ENCODE measurements at places on chromosomes 2 and 18.

- DNase-seq = no peak
Measured at GRCh38 chr2:7007488-7007845, 90.3 kb downstream of the RNF144A start.

DNA sequence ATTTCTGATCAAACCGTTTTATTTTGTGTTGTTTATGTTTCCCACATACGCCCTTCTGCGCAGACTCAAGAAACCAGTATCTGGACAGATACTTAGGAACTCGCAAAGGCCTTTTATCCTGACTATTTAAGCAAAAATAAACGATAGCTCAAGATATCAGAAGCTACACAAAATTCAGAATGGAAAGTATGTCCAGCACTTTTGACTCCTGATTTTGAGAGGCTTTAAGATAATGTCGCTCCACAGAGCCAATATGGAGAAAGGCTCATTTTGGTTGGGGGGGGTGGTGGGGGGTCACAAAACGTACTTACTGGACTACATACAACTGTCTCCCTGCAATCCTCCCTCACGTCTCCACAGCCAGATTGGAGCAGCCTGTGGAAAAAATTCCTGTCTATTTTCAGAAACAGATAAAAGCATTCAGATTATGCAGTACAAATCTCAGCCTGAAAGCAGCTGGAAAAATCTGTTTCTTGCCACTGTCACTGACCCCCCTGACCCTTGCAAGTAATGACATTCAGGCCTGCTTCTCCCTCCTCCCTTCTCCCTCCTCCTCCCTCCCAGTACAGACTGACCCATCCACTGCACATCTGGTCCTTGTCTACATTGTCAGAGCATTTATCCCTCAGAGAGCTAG lies 34.9 kb upstream of the LCLAT1 start:
- DNase-seq = no peak

GRCh38 chr2:203730883-203731282 lies 24.4 kb downstream of the CD28 start:
- DNase-seq = no peak

DNA sequence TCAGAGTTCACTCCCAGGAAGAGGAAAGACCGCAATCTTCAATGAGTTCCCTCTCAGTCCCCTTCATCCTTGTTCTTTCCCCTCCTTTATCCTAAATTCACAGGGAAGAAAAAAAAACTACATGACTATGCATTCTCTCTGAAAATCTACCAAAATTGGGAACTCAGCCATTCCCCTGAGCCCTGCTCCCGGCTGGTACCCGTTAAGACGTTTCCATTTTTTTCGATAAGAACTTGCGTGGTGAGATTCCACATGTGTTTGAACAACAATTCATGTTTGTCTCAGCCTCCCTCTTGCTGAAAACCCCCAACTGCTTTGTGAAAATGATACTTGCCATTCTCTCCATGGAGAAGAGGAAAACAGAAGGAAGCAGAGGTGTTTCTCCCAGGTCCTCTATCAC lies 318.7 kb upstream of the ID2 start:
- no peak for DNase-seq

- DNase-seq = no peak
Measured at GRCh38 chr2:82224301-82224940, 1919.9 kb upstream of the LRRTM1 start.

DNA sequence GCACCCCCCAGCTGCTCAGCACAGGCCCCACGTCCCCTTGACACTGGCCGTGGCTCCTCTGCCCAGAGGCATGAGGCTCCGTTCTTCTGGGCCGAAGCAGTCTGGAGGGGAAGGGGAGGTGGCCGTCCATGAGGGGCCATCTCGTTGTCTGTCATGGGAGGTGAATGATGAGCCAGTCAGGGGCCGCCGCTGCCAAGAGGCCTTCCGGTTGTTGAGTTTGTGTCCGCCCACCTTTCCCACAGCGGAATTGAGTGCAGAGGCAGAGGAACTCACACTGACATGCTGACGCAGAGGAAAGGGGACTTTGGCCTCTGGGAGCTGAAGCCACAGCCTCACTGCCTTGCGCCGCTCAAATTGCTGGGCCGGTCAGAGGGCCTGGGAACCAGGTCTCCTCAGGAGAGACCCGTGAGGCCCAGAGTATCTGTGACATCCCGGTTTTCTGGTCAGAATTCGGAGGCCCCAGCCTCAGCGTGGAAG lies 268.4 kb downstream of the ATAD2B start:
- DNase-seq = no peak

- no peak for DNase-seq
Measured at GRCh38 chr2:8176887-8177286, 505.0 kb upstream of the ID2 start.

DNA sequence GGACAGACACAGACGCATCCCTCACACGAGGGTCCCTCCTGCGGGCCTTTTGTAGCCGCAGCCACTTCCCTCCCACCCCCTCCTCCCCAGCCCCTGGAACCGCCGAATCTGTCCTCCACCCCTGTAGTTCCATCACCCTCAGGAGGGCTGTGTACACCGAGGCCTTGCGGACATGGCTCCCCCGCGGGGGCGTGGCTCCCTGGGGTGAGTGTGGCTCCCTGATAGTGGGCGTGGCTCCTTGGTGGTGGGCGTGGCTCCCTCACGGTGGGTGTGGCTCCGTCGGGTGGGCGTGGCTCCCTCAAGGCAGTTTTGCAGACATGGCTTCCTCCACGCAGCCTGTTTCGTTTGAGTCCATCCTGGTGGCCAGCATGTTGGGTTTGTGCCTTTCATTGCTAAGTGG lies 420.7 kb upstream of the SALL3 start:
- DNase-seq = no peak

- DNase-seq = no peak
Measured at GRCh38 chr2:104654811-104655210, 199.1 kb upstream of the POU3F3 start.

GRCh38 chr2:233706720-233707119 lies 6.0 kb upstream of the UGT1A5 start:
- DNase-seq = peak; percentile 58

- no peak for DNase-seq
Measured at GRCh38 chr2:231854616-231855125, 68.4 kb downstream of the COPS7B start.

DNA sequence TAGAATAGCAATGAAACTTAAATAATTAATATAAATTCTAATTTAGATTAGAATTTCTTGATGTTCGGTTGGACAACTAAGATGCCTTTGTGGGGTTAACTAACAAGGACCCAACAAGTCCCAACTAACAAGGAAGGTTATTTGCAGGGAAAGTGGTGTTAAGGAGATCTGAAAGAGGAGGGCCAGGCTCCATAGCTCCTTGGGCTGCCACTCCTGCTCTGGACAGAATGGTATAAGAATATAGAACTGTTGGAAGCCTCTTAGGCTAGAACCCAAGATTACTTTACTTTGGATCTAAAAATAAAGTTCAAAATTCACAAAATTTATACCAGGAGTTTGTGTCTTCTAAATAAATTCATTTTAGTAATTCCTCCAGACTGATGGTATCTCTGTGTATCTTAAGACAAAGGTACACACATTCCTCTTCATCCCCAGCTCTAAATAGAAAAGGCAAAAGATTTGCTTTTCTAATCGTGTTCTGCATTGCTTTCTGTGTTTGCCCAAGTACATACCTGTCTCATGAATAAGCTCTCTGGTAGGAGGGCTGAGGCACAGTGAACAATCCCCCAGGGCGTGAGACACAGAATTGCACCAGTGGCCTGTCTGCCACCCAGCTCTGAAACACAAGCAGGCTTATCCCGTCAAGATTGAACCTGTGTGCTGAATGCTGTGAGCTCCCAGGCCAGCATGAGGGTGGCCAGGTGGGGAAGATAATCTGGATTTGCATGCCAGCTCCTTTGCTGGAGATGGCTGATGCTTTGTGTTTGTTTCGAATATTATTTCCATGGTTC lies 176.0 kb downstream of the ACKR3 start:
- DNase-seq = peak; percentile 86

GRCh38 chr18:2111456-2111855 lies 459.8 kb downstream of the METTL4 start:
- DNase-seq = peak; percentile 72

- DNase-seq = no peak
Measured at GRCh38 chr2:234202601-234203000, 152.1 kb downstream of the SPP2 start.

DNA sequence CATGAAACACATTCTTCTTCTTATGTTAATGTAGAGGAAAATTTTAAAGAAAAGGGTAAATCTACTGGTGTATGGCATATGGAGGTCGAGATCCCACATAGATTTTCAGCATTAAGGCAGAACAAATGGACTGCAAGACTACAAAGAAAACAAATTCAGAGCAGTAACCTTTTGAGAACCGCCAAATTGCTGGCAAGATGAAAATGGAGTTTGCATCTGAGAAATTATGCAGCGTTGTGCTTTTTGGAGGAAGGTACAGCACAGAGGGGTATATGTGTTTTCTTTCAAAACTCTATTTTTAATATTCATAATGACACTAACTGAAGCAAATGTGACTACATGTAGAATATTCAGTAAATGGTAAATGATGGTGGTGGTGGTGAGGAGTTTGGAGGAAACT lies 59.0 kb upstream of the PARD3B start:
- DNase-seq = no peak

GRCh38 chr2:195513119-195513518 lies 143.9 kb upstream of the SLC39A10 start:
- DNase-seq = no peak

DNA sequence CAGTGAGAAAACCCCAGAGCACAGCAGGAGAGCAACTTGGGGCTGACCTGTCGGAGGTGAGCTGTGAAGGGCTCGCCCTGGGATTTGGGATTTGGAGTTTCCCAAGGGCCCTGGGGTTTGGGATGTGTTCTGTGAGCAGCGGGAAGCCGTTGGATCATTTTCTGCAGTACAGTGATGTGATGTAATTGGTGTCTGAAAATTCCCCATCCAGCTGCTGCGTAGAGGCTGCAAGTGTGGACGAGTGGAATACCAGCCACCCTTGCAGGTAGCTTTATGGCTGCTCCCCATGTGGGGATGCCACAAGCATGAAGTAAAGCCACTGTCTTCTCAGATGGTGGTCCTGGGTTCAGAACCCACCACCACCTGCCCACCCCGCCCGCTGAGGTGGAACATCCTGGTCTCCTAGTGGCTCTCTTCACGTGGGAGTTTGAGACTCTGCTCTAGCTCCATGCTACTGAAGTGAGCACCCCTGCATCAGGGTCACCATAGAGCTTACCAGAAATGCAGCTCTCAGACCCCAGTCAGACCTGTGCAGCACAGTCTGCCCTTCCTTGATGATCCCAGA lies 15.0 kb downstream of the IMPA2 start:
- no peak for DNase-seq

DNA sequence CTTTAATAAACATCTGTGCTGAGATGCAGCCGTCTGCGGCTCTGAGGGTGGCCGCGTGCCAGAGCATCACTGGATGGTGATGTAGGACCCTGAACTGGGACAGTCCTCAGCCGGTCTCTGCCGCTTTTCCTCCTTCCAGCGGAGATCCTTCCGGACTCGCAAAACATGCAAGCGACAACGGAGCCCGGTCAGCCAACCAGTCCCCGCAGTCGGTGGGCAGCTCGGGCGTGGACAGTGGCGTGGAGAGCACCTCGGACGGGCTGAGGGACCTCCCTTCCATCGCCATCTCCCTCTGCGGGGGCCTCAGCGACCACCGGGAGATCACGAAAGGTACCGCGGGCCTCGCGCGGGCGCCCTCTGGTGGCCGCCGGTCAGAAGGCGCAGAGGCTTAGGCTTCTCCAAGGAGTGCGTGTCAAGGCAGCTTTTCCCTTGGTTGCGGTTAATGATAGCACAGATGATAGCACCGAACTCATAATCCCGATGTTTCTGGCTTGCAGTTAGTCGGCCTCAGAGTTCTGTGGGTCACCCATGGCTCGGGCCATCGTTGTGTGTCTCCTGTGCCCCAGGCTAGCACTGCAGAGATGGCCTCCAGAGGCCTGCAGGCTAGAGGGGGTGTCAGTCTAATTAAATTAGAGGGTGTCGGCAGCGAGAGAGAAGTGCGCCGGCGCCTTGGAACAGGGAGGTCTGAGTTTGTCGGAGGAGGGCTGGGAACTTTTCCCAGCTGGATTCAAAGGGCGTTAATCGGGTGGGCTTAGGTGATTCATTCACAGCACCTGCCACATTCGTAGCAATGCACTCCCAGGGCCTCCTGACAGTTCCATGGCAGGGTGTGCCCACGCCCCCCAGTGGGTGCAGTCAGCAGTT lies 38.5 kb downstream of the LPIN1 start:
- DNase-seq = peak; percentile 36

DNA sequence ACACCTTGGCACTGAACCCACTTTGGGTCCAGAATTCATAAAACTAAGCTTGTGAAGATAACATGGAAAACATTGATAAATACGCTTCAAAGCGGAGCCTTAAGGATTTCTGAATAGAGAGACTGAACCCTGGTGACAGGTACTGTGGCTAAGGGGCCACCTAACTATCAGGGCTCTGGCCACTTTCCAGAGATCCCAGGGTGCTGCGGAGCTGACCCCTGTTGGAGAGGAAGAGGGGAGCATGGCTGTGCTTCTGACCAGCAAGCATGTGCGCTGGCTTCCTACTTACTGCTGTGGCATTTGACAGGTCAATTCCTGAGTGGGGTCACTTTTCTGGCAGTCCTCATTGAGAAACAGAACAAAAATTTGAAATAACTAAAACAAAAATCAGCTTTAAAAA lies 228.3 kb downstream of the NAPG start:
- DNase-seq = no peak

- DNase-seq = no peak
Measured at GRCh38 chr18:8767340-8767739, 62.0 kb downstream of the MTCL1 start.

- DNase-seq = peak; percentile 69
Measured at GRCh38 chr2:229376866-229377265, 105.8 kb upstream of the PID1 start.

DNA sequence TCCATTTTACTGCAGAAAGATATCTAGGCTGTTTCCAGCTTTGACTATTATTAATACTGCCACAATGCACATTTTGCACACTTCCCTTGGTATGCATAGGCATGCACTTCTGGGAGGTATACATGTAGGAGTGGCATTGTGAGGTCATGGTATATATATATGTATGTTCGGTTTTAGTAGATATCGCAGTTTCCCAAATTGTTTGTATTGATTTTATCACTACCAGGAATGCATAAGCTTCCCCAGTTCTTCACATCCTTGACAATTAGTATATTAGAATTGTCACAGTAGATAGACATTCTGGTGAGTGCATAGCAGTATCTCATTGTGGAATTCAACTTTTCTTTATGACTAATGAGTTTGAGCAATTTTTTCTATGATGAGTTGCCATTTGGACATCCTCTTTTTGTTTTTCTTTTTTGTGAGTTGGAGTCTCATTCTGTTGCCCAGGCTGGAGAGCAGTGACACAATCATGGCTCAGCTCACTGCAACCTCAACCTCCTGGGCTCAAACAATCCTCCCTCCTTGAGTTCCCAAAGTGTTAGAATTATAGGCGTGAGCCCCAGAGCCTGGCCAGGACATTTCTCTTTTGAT lies 4.2 kb upstream of the GRB14 start:
- peak; percentile 29 for DNase-seq

GRCh38 chr2:191860760-191861466 lies 14.0 kb upstream of the CAVIN2 start:
- no peak for DNase-seq

DNA sequence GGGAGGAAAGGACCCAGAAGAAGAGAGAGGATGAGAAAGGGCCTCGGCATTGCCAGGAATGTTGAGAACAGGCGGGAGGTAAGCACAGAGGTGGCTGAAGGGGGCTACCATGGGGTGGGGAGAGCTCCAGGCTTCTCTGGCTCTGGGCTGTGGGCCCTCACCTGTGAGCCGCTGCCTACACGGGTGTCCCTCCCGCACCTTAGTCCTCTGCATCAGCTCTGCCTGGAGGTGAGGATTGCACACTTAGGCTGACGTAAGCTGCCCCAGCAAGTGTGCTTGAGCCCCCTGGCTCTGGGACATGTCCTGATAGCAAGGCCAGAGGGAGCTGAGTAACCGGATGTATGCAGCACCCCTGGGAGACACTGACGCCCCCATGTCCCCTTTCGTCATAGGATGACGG lies 33.9 kb downstream of the TMEM18 start:
- DNase-seq = no peak
